ENCODE measurements at places on chromosomes 12 and 14. TPM values are rescaled to one million over a fixed set of nuclear protein-coding genes. Genes with fewer than 3 reads are reported as not detected.
A peak's percentile ranks its signal among the peaks of the same experiment; 100 is the strongest.

GRCh38 chr12:32336261-32336660 is 63.1 kb upstream of the FGD4 start:
- ATAC-seq, result no peak

DNA sequence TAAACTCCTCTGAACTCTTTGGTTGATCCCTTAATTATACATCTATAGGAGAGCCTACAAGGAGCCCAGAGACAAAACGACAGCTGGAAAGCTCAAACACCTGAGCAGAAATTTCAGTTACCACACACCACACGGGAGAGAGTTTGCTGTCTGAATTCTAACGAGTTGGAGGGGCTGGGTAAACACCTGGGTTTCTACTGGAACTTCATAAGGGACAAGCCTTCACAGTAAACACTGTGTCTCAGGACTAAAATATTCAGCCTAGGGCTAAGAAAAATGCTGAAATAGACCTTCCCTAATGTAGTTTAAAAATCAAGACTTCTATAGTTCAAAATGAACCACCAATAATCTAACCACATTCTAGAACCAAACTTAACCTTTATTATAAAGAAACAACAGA is 9.6 kb upstream of the ANO2 start:
- ATAC-seq, result no peak

DNA sequence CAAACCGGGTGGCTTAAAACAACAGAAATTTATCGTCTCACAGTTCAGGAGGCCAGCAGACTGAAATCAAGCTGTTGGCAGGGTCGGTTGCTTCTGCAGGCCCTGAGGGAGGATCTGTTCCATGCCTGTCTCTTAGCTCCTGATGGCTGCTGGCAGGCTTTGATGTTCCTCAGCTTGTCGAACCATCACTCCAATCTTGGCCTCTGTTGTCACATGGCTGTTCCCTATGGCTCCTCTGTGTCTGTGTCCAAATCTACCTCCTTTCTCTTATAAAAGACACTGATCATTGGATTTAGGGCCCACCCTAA is 14.0 kb downstream of the NFATC4 start:
- ATAC-seq, result no peak

- ATAC-seq, result no peak
Observed at GRCh38 chr14:52536269-52536668, 16.0 kb downstream of the TXNDC16 start.

GRCh38 chr12:66188584-66189485 is at the start of gene IRAK3:
Gene IRAK3 (plus strand): TSS chr12:66189214. CDS start chr12:66189300, 86 bp downstream.
- ATAC-seq, result peak; percentile 86

DNA sequence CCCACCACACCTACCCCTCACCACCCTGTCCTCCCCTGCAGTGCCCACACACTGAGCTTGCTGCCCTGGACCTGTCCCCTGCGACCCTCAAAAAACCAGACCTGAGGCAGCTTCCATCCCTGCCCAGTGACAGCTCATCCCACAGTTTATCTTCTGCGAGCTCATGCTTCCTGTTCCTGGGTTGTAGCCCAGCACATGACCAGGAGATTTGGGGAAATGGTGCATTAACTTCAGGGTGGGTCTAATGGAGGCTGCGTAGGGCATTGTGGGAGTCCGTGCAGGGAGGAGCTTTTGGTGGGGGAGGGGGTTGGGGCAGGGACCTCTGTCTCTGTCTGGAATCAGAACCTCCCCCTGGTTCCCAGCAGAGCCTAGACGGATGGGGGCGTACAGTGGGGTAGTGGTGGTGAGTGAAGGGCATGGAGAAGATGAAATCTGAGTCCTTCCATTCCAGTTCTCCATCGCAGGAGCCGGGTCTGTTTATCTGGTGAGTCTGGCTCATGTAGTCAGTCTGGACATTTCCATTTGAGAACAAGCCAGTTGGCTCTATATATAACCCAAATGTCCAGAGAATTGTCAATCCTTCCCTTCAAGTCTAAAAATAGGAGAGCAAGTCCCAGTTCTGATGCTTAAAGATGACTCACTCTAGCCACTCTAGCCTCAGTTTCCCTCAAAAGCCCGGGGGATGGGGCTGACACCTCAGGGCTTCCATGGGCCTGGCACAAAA is 270.9 kb downstream of the CACNA1C start:
- ATAC-seq, result no peak

DNA sequence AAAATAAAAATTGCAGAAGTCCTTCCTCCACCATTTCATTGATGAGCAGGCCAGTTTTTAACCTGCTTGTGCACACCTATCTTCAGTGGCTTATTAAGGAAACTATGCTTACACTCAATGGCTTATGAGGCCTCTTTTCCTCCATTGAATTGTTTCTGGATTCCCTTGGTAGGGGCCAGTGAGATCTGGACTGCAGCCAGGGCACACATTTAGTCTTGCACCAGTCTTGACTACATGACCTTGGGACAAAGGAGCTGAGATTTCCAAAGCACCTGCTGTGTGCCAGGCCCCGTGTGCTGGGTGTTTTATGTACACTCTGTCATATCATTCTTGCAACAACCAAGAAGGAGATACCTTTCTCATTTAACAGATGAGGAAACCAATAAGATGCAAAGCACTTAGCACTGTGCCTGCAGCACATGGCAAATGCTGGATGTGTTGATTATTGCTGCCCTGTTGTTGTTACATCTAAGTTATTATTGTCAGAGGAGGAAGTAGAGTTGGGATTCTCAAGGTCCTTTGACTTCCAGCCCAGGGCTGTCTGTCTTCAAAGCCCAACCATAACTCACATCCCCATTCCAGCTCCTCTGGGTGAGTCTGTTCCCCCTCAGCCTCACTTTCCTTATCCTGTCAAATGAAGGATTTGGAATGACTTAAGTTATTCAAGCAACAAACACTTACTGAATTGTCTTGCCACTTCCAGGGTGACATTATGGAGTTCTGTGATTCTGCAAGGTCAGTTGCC is 31.6 kb upstream of the RIN3 start:
- no peak for ATAC-seq

DNA sequence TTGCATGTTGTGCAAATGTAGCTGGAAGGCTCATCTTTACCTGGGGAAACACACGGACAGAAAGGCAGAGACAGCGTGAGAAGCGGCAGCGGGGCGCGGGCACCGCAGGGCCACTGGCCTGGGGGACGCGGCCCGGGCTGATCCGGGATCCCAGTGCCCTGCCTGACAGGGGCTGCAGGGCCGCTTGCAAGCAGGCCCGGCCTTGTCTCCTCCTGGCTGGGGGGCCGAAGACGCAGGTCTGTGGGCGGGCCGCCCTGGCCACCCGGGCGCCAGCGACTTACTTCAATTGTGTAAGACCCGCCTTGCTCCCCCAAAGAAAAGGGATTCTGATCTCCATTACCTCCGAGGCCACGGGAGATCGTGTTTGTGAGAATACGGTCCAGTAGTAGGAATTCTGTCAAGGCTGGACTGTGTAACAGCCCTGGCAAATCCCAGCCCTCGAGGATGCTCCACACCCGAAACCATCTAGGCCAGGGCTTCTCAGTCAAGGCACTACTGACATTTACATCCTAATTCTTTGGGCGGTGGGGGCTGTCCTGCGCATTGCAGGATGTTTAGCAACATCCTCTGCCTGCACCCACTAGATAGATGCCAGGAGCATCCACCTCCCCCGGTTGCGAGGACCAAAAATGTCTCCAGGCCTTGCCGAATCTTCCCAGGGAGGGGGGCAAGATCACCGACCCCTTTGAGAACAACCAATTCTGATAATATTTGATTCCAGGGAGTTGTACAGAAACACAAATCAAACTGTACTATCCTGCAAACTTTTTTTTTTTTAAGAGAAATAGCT is 95.6 kb downstream of the BCL11B start:
- no peak for ATAC-seq

- no peak for ATAC-seq
Observed at GRCh38 chr12:50258167-50258551, 25.2 kb downstream of the LIMA1 start.

DNA sequence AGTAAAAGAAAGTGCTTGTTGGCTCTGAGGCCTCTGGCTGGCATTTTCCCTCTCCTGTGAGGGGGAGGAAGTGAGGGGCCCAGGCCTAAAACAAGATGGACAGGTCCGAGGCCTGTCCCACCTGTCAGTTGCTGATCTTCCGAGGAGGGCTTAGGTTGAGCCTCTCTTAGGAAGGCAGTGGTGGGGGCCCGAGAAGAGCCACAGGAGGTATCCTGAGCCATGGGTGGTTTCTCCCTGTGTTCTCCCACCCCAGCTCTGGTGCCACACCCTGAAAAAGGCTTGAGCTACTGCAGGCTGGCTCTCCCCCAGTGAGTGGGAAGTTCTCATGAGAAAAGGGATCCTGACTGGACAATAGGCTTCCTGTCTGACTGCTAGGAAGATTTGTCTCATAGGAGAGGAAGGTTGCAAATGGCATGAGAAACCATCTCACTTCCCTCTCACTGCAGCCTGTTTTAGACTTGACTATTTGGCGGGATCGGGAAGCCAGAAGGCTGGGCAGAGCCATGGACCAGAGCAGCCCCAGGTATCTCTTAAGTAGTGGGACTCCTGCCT is 72.1 kb upstream of the SRSF5 start:
- no peak for ATAC-seq

- ATAC-seq, result no peak
Observed at GRCh38 chr12:115023279-115024265, 339.6 kb upstream of the TBX3 start.

GRCh38 chr14:90522571-90523191 is 125.9 kb downstream of the CALM1 start:
- no peak for ATAC-seq

DNA sequence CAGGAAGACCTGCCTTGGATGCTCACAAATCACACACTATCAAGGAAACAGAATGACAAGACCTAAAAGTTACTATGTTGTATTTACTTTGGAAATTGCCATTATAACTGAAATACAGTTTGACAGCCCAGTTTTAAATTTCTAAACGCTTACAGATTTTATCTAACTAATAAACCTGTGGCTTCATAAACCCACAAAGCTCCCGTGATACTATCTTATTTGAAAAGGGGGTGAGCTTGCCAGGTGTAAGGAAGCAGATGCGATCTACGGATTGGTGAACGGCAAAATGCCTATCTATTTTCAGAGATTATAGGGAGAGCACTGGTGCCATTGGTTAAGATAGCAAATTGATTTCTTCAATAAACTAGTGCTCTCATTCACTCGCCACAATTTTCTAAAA is 485.5 kb downstream of the BCAT1 start:
- ATAC-seq, result no peak

DNA sequence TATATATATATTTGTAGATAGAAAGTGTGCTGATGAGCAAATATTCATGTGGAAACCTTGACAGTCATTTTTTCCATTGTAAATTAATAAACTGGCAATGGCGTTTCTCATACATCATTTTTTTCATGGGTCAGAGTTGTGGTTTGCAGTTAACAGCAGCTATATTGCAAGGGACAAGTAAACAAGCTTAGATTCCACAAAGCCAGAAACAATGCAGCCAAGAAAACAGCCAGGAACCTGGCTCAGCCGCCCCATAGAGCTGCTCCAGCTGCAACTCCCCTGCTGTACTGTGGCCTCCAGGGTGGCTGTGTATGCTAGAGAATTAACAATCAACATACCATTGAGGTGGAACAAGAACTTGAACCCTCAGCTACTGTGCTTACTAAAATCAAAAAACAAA is 298.2 kb downstream of the TMEM132D start:
- ATAC-seq, result no peak

Gene CACNA1C
- 0.04 TPM for total RNA-seq

Gene G2E3
- 30.0 TPM for total RNA-seq

Gene PLEKHH1
- 4.9 TPM for total RNA-seq

Gene MIP
- not detected for total RNA-seq

Gene ANKRD33
- not detected for total RNA-seq
